Amniotic epithelial cell (primary cell): ENCODE measurements at places on chromosomes 3 and 15.

DNA sequence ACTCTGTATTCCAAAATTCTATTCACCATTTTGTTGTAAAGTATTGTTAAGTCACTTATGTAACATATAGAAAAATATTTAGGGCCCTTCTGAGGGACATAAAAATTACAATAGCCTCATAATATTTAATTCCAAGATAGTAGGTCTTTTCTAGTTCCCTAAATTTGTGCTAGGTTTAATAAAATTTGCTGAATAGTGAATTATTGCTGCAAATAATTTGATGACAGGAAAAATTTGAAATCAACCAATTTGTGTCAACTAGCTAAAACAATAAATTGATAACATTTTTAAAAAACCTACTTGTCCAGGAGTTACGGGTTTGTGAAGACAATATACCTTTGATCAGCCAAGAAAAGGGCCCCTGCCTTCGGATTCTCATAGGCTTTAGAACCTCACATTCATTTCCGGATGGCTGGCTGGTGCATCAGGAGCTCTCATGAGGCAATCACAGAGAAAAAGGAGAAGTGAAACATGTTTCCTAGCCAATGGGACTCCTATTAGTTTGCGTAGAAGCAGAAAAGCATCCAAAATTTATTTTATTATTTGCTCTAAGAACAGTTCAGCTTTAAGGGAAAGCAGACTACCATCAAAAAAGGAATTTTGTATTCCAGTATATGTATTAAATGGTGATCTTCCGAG is 177.2 kb downstream of the LRRC3B start:
- DNase-seq: no peak

DNA sequence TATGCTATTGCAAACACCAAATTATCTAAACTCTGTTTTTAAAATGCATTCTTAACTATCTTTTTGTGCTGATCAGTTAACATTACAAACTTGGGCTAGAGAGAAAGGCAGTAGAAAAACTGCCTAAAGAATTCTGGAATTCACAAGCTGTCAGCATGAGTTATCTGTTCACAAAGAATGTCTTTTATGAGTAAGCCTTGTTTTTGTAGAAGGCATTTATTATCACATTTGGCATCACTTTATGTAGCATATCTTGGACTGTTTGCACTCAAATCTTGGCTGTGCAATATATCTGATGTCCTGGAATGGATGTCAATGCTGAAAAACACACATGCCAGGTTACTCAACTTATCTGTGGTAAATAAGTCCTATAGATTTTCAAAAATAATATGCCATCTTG is 15.5 kb upstream of the BCHE start:
- DNase-seq: peak; percentile 79

- no peak for DNase-seq
These were observed 24.7 kb downstream of the KAT2B start for GRCh38 chr3:20064796-20065564.

DNA sequence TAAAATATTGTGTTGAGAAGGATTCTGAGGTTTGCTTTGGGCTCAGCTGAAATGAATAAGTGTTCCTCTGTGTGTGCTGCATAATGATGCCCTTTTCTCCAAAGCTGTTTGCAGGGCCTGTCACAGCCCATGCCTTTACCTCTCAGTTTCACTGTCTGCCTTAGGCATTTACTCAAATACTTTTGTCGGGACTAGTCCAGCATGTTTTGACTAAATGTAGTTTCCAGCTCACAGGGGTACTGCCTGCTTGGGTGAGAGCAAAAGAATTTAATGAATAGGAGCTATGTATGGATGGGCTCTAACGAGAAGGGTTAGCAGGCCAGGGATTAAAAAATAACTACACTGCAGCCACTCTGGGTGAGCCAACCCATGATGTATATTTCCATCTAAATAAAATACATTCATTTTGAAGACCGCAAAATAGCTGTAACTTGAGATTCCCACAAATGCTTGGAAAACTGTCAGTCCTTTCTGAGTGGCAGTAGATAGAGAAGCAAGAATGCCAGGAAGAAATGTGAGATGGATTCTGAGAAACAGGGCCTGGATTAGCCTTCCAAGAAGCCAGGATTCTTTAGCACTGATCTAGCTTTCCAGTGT is 549.2 kb upstream of the TBL1XR1 start:
- DNase-seq: peak; percentile 56

- DNase-seq: peak; percentile 93
These were observed 553 bp downstream of the TMEM43 start for GRCh38 chr3:14125193-14126016.

DNA sequence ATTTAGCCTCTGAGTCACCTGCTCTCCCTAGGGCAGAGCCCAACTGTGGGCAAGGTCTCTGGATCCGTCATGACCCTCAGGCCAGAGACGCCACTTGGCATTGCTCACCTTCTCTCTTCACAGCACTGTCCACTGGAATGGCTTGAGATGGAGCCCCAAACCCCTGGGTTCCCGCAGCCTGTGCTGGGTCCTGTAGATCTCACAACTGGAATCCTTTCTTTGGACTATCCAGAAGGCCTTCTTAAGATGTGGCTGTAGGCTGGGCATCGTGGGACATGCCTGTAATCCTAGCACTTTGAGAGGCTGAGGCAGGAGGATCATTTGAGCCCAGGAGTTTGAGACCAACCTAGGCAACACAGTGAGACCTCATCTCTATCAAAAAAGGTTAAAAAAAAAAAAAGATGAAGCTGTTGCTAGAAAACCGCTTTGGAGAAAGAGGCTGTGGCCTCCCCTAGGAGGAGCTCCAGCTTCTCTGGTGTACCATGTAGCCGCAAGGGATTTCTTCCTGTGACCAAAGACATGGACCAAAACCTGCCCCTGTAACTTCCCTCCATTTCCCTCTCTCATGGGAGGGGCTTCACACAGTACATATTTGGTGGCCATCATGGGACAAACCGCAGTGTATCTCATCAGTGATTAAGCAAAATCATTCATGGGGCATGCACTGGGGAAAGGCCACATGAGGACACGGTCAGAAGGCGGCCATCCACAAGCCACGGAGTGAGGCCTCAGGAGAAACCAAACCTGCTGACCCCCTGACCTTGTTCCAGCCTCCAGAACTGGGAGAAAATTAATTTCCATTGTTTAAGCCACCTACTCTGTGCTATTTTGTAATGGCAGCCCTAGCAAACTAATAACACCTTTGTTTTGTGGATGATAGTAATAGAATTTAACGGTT is 23.3 kb upstream of the BUB1B start:
- DNase-seq: no peak

DNA sequence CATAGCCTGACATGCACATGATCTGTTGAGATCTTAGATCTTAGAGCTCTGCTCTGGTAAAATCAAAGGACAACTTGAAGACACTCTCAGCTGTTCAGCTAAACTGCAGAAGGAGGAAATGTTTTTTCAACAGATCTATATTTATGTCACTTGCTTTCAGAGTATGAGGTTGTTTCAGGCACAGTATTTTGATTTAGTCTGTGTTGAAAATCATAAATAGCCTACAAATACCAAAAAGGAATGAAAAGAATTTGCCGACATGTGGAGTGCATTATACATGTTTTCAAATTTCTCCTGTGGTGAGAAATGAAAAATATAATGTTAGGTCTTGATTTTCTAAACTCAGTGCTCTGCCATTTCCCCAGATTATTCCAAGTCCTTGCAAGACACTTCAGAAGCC is 1118.4 kb downstream of the TBL1XR1 start:
- no peak for DNase-seq

GRCh38 chr3:112803467-112803866 is 43.2 kb downstream of the CD200R1L start:
- DNase-seq: no peak

DNA sequence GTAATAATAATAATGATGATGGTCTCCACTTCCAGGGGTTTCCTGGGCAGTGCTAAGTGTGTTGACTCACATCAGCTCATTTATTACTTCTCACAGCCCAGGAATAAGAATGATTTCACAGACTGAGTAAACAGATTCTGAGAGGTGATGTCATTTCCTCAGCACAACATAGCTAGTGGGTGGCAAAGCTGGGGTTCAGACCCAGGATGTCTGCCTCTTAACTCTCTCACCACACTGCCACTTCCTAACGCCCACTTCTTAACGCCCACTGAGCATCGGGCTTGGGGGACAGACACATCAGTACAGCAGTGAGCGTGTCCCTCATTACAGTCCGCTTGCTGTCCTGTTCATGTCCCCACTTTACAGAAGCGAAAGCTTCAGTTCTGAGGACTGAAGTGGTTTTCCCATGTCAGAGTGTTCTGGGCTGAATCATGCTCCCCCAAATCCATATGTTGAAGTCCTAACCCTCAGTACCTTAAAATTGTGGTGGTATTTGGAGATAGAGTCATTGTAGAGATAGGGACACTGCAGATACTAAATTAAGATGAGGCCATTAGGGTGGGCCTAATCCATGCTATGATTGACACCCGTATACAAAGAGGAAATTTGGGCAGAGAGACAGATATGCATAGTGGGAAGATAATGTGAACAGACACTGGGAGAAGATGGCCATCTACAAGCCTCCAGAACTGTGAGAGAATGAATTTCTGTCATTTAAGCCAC is 68.0 kb downstream of the ATP2B2 start:
- peak; percentile 62 for DNase-seq

GRCh38 chr3:66393333-66394005 is 107.4 kb downstream of the LRIG1 start:
- DNase-seq: peak; percentile 96

DNA sequence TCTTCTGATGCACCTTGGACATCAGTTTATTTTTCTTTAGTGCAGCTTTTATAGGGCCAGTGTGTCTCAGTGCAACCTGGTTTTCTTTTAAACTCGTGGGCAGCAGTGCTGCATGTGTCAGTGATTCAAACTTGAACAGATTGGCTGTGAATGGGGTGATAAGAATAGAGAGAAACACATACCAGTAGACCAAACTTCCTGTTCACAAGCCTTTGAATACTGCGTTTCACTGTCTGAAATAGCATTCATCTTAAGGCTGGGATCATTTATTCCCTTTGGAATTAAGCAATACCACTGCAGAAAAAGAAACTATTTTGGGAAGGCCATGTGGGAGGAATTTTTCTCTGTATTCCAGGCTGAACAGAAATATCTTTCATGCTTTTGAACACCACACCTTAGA is 51.7 kb downstream of the PHLDB2 start:
- DNase-seq: peak; percentile 95

- peak; percentile 58 for DNase-seq
These were observed 64.8 kb upstream of the ABHD2 start for GRCh38 chr15:89023311-89023961.

GRCh38 chr15:69750253-69750652 is 297.6 kb downstream of the RPLP1 start:
- no peak for DNase-seq

DNA sequence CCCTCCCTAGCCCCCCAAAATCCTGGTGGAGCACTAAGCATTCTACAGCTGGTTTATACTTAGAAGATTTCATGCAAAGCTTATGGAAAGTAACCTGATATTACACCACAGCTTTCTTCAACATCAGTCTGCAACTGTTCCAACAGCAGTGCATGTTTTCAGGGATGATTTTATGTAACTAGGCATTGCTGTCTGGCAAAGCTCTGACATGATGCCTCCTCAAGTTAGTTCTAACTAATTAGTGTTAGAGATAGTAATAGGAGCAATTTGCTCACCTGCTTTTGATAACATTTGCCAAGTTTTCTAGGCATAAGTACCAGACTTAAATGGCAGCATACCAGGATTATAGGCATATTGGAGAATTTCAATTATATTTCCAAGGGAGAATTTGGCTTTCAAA is 330.3 kb upstream of the SGO1 start:
- DNase-seq: no peak

DNA sequence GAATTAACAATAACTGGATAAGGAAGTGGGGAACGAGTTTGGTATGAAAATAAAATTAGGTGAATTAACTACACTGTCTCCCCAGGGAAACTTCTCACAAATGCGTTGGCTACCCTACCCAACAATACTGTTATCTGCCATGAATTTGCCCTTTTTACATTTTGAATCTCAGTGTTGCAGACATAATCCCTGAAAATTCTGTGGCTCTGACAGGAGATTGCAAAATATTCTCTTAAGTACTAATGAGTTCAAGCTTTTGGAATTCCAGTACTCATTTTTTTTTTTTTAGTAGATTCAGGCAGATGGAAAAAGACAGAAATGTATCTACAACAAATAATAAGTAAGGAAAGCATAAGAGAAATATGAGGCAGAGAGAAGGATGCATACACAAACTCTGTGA is 332.6 kb downstream of the LSAMP start:
- DNase-seq: peak; percentile 52

- DNase-seq: peak; percentile 88
These were observed 33.3 kb upstream of the MRPS22 start for GRCh38 chr3:139310474-139310933.

DNA sequence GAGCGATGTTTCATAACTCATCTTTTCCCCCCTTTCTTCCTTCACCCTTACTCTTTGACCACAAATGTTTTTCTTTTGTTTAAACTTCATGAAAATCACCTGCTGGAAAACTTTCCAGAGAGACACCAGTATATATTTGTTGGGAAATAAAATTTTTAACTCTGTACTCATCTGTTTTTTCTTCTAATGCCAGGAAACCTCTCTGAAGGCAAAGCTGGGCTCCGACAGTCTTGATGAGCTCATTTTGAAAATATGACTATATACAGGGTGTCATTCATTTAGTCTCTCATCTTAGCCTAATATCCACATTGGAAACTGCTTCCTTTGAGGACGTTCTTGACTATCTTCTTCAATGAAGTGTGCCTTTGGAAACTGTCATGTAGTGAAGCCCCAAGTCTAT is 339.6 kb upstream of the ROBO2 start:
- DNase-seq: no peak

GRCh38 chr3:140595295-140595694 is 82.6 kb upstream of the TRIM42 start:
- DNase-seq: peak; percentile 66

DNA sequence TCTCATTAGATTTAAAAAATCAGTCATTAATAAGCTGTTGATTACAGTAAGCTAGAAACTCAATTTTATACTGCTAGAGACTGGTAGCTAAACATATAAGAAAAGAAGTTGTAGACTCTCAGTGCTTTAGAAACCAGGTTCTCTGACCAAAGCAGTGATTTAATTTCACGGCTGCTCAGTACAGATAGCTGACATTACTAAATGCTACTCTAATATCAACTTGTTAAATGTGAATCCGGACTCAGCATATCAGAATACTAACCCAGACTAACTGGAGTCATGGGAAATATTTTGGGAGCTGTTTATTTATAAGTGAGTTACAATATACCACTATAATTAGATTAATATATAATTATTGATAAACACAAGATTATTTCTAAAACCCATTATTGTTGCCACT is 80.4 kb downstream of the NEDD4 start:
- peak; percentile 35 for DNase-seq

- DNase-seq: no peak
These were observed 38.7 kb downstream of the ANP32A start for GRCh38 chr15:68781766-68782588.

GRCh38 chr3:189690237-189690636 is 59.0 kb downstream of the TP63 start:
- no peak for DNase-seq

GRCh38 chr3:45574067-45574494 is 20.5 kb upstream of the LIMD1 start:
- no peak for DNase-seq

- no peak for DNase-seq
These were observed 6.8 kb downstream of the BOC start for GRCh38 chr3:113218011-113218680.

- DNase-seq: no peak
These were observed 3.1 kb downstream of the GLB1 start for GRCh38 chr3:33093847-33094246.
